ENCODE measurements at places on chromosomes 6 and 20.

- DNase-seq = no peak
Observed at GRCh38 chr20:33516882-33517281, 27.0 kb downstream of the CBFA2T2 start.

DNA sequence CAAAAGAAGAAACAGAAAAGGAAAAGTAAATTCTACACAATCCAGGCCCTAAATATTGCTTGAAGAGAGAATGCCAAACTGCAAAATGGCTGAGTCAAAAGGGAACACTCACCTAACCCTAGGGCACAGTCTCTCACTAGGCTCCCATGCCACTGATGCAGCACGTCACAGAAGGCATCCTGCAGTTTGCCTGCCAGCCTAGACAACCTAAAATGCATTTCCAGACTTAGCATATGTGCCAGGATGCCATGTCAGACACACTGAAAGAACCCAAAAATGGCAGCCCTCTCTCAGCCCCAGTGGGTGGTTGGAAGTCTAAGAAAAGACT lies 10.6 kb upstream of the SIRPD start:
- no peak for DNase-seq

DNA sequence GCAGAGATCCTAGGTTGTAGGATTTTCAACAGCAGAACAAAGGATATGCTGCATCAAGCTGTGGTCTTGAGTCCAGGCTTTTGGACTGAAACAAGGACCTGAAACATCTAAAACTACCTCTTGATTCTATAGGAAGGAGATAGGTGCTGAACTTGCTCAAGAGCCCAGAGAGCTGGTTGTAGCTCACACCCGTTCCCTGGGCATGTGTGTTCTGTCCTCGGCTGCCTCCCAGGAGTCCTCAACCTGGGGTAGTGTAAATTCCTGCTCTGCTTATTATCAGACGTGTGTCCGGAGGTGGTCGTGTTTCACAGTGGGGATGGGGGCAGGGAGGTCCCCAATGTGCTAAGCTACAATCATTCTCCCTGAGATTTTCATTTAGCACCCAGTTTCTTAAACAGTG lies 4.8 kb downstream of the NOP56 start:
- no peak for DNase-seq

GRCh38 chr6:9862603-9863167 lies 552.2 kb downstream of the TFAP2A start:
- DNase-seq = no peak

DNA sequence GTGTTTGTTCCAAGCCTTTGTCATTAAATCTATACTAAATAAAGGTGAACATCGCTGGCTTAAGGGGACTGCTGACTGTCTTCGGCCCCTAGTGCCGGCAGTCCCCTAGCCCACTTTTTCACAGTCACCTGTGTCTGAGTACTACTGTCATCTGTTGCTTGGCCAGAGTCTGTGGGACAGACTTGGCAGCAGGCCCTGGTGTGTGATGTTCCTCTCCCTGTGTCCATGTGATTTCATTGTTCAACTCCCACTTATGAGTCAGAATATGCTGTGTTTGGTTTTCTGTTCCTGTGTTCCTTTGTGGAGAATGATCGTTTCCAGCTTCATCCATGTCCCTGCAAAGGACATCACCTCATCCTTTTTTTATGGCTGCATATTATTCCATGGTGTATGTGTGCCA lies 133.4 kb downstream of the HAO1 start:
- no peak for DNase-seq

DNA sequence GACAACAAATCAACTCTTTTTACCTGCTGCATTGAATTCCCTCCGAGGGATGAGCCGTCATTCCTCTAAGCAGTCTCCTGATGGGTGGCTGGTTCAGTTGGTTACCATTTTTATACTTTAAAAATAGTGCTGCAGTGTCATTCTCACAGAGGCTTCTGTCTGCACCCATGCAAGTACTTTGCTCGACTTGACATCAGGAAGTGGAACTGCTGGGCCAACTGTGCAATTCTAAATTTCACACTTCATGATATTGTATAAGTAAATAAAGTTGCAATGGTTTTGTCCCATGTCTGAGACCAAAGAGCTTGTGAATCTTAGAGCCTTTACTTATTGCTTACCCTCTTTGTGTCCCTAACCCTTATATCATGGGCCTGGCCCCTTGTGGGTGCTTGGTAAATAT lies 2.5 kb downstream of the BTN3A1 start:
- DNase-seq = no peak

DNA sequence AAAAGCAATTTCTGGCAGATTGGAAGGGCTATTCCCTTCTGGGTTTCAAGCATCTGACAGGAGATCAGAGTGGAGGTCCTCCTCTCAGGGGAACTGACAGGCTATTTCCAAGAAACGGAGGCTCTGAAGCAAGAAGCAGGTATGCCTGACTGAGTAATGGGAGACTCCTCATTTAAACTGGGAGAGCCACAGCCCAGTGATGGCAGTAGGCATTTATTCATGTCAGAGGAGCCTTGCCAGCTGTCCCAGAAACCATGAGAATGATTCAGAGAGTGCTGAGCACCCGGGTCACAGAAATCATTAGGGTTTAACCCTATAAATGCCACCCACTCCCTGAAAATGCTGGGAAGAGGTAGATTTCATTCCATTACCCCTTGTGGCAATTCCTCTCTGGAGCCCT lies 247.5 kb upstream of the RNF217 start:
- no peak for DNase-seq

DNA sequence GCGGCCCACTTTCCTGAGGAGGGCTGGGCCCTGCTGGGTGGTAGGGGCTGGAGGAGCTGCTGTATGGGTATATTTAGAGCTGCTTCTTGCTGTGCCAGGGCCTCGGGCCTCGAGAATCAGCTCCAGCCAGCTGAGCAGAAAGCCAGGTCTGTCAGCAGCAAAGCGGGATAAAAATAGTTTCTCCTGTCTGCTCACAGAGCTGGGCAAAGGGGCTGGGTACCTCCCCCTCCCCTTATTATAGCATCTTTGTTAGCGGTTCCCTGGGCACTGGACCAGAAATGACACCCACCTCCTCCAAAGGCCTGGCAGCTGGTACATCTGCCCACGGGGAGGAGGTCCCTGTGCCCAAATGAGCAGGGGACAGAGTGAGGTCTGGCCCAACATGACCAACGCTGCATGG lies 6.0 kb downstream of the SCRT2 start:
- DNase-seq = no peak

DNA sequence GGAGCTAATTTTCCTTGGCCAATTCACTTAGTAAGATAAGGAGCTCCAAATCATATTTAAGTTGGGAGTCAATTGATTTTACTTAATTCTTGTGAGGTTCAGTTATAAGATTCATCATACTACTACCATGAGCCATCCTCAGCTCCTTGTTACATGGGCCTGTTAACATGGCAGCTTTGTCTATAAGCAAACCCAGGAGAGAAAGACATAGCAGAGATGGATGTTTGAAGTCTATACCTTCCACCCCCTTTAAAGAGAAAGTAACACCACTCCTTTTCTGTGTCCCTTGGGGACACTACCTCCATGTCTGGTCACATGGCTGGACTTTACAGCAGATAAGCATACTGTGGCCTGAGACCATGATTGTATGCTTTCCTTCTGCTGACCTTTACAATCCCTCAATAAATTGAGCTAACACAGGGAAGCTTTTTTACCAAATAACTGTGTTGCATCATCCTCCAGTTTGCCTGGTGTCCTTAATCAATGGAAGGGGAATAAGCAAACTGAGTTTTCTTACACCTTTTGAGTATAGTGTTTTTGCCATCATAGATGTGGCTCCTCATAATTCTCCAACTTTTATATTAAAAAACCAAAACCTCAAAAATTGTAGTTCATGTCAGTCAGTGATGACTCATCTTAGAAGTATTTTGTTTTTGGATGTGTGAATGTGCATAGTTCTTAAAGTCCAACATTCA lies 9.8 kb upstream of the ZNFX1 start:
- DNase-seq = no peak

DNA sequence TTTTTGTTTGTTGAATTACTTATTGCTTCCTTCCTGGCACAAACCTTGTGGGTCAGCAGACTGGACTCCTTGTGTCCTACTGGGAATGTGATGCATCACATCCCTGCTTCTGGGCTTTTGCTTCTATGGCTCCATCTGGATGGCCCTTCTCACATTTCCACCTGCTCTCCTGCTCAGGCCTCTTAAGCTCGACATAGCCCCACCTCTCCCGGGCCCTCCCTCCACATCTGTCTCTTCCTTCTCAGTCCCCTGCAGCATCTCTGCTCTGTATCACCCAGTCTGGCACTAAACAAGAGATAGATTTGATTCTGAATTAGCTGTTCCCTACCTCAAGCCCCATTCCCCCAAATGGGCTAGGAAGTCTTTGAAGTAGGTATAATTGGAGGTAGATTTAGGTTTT lies 356.8 kb downstream of the DHX35 start:
- no peak for DNase-seq

Measured in central memory CD8-positive, alpha-beta T cell (primary cell).